Tibial nerve (tissue), 4 donors: ENCODE measurements at places on chromosomes 5 and 9. TPM values are rescaled to one million over a fixed set of nuclear protein-coding genes. Genes with fewer than 3 reads are reported as not detected.

DNA sequence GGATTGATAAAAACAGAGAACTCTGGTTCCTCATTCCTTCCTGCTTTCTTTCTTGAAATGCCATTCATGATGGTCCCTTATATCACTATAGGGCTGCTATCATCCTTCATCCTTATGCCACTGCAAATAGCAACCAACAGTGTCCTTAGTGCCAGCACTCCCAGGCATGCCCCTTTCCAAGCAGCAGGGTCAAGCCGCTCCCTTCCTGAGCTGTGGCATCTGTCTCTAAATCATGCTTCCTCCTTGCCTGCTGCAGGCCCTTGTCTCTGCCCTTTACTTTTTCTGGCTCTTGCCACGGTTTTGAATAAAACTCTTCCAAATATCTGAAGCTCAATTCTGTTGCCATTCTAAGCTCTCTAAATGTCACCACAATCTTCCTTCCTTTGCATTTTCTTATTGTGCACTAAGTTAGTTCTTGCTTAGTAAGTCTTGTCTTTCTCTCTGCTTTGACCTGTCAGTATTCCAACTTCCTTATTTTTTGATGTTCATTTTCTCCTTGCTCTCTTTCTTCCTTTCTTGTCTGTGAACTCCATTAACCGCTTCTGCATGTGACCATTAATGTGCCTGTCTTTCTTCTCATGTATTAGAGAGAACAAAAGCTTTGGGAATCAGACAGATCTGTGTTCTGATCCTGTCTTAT lies 19.9 kb downstream of the TLR4 start:
- no peak for DNase-seq

GRCh38 chr5:44356231-44356630 lies 33.0 kb downstream of the FGF10 start:
- DNase-seq: no peak

DNA sequence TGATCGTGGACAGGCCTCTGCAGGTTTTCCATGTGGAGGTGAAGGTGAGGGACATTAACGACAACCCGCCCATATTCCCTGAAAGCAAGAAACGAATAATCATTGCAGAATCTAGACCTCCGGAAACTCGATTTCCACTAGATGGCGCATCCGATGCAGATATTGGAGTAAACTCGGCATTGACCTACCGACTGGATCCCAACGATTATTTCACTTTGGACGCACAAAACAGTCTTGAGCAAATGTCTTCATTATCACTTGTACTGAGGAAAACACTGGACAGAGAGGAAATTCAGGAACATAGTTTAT lies 621 bp downstream of the PCDHA13 start:
- peak; percentile 32 for DNase-seq

DNA sequence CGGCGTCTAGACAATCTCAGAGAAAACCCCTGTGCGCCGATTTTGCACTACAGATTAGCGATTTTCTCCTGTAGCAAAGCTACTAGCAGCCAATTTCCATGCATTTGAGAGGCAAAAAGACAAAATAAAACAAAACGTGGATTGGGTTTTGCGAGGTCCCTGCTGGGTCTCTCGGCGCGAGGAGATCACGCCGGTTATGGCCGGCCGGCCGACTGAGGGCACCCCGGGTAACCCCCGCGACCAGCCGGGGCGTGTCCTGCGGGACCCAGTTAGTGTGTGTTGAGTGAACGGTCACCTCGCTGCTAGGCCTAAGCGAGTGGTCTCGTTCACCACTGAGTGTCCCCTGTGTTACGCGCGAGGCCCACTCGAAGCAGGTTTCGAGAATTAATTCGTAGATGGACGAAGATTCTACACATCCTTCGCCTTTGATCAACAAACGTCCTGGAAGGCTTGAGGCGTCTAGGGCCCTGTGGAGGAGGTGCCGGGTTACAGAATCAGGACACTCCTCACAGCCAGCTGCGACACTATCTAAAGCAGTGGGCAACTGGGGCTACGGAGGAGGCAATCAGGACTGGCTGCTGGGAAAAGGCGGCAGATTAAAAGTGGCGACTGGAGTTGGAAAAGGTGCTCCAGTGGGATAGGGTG lies 764 bp upstream of the VDAC1 start:
- DNase-seq: no peak

GRCh38 chr9:78938821-78939220 lies 632.9 kb upstream of the TLE4 start:
- DNase-seq: no peak

- no peak for DNase-seq
Observed at GRCh38 chr5:156414391-156414790, 87.4 kb downstream of the SGCD start.

- no peak for DNase-seq
Observed at GRCh38 chr5:171937351-171937750, 69.1 kb downstream of the FBXW11 start.

GRCh38 chr9:71302776-71303175 lies 181.4 kb upstream of the TRPM3 start:
- no peak for DNase-seq

LHX3 gene
- not detected for total RNA-seq

UAP1L1 gene
- 20.7 TPM for total RNA-seq

- DNase-seq: no peak
Observed at GRCh38 chr5:172455511-172456061, 1.3 kb upstream of the SH3PXD2B start.

TMC1 gene
- not detected for total RNA-seq

DNA sequence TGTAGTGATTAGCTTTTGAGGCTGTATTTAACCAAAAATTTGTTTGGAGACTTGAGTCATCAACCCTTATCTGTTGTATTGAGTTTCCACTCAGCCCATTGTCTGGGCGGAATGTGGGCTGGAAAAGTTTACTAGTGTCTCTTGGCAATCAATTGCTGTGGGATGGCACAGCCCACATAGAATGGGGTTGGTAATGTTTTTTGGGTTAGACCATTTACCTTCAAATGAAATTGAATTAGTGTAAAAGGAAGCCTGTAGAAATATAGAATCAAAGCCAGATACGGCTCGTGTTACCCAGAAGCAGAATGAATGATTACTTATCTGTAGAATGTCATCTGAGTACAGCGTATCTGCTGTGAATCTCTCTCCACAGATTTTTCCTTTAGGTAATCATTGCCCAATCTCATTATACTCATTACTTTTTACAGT lies 142.9 kb downstream of the AOPEP start:
- no peak for DNase-seq

KIF12 gene
- not detected for total RNA-seq

DNA sequence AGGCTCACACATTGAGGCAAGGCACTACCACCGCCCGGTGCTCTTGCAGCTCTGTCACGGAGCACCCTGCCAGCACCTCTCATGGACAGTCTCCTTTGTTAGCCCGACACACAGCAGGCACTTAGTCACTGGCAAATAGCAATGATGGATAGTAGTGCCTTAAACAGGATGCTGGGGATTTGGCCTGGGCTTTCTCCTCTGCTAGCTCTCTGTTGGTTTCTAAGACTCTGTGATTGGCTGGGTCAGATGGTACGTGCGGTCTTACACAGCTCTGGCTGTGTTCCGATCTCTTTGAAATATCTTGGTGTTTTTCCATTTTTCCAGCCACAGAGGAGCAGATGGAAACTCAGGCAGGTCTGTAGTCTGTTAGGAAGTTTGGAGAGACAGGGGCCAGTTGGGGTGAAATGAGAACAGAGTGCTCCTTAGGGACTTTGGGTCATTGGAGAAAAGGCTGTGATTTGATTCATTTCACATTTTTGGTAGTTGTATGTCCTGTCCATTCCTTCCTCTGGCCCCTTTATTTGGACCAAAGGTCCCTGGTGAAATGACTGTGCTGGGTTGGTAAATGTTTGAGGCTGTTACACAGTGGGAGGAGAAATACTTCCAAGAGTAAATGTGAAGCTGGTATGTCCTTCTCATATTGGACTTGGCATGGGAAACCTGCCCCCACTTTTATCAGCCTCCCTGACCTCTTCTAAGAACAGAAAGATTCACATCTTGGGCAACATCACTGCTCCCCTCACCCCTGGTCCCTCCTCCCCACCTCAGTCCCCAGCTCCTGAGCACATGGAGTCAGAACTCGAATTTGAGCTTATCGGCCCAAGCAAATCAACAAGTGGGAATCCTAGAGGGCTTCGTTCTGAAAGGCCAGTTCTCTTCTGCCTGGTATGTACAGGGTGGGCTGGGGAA lies 3.4 kb downstream of the SMIM3 start:
- peak; percentile 36 for DNase-seq

MELK gene
- total RNA-seq: 0.60 TPM

- DNase-seq: no peak
Observed at GRCh38 chr9:136117916-136118319, 757 bp downstream of the TMEM250 start.

GRCh38 chr5:169197343-169197742 lies 103.6 kb downstream of the SLIT3 start:
- DNase-seq: no peak

DNA sequence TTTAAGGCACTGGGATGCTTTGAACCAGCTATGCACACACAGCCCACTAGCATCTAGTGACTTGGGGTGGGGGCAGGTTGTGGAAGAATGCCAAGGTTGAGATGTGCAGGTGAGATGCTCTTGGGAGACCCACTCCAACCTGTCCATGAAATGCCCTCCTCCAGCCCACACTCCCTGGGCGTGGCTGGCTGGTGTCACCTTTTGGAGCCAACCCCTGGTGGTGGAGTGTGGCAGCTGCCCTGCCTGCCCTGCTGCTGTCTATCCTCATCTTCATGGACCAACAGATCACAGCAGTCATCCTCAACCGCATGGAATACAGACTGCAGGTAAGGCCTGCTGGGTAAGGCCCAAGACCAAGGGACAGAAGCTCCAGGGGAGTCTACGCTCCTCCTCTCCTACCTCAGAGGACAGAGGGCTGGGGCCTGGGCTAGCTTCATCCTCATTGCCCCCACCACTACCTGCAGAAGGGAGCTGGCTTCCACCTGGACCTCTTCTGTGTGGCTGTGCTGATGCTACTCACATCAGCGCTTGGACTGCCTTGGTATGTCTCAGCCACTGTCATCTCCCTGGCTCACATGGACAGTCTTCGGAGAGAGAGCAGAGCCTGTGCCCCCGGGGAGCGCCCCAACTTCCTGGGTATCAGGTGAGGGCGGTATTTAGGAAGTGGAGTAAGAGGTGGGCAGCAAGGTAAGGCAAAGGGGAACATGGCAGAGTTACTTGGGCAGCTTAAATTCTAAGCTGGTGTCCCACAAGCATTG lies 7.4 kb downstream of the SLC4A9 start:
- no peak for DNase-seq

- no peak for DNase-seq
Observed at GRCh38 chr9:37033682-37034304, at the start of gene PAX5. Gene PAX5, minus strand, starts transcription at chr9:37034268. Its CDS starts 237 bp downstream, at chr9:37034031.

DNA sequence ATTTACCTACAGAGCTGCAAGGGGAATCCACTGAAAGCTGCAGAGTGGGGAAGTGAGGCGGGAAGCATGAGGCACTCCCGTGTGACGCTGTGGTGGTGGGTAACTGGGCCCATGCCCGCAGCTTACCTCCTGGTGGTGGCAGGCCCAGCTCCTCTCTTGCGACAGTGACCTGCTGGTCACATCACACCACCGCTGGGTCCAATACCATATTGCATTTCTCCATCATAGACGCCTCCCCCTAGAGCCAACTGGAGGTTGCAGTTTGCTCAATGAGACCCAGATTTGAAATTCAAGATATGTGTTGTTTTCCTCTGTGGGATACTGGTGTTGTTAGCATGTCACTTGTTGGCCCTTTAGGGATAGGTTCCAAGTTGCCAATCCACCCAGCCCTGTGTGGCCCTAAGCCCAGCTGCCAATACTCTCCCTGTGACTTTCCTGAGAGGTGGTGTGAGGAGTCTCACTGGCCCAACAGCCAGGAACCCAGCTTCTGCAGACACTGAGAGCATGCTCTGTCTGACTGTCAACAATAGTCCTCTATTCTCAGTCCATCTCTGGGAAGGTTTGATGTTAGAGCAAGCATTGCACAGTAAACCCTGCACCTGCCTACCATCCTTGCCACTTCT lies 428.3 kb downstream of the GADD45G start:
- no peak for DNase-seq

- peak; percentile 21 for DNase-seq
Observed at GRCh38 chr5:169637085-169637548, at the start of gene DOCK2. Gene DOCK2, plus strand, starts transcription at chr5:169637275. Its CDS starts 52 bp downstream, at chr5:169637327.

- DNase-seq: no peak
Observed at GRCh38 chr5:112023766-112024165, 266.8 kb upstream of the NREP start.

GRCh38 chr9:136791516-136792276 lies 552 bp downstream of the TMEM141 start:
- peak; percentile 42 for DNase-seq

DNA sequence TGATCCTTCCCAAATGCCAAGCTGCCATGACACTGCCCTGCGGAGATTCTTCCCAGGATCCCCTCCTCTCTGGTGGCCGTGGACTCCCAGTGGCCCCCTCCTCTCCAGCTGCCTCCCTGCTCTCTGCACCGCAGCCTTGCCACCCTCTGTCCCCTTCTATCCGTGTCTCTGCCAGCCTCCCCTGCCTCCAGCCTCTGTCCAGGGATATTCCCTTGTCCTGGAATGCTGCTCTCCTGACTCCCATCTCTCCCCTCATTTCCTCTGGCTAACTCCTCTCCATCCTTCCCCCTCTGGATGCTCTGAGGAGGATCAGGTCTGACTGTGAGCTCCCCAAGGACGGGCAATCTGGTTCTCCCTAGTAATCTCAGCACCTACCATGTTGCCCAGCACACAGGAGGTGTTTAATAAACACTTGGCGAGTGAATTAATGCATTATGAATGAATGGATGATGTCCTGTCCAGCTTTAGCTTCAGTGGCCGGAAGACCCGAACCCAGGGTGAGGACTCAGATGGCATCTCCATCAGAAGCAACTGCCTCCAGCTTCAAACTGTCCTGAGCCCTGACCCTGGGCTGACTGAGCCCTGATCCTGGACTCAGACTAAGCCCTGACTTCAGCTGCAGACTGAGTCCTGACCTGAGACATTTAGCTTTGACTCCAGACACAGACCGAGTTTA lies 7.5 kb upstream of the CRB2 start:
- DNase-seq: no peak

TIMD4 gene
- total RNA-seq: not detected

NR6A1 gene
- 3.3 TPM for total RNA-seq

DNA sequence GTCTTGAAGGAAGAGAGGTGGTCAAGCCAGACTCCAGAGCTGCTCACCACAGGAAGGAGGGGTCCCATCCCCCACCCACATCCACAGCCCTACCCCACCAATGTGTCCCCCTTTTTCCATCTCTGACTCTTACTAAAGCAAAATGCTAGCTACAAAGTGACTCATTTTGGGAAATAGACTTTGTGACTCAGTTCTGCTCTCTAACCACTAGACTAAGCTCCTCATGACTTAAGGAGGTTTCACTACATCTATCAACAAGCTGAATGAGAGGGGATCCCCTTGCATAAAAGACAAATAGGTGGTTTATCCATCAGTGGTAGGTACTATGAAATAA lies 35.1 kb upstream of the ADRB2 start:
- no peak for DNase-seq

GRCh38 chr5:543755-544674 lies 19.8 kb upstream of the SLC9A3 start:
- DNase-seq: peak; percentile 27

ARHGEF37 gene
- 53.0 TPM for total RNA-seq

DOK3 gene
- 7.8 TPM for total RNA-seq

- no peak for DNase-seq
Observed at GRCh38 chr9:86285261-86285660, 2.9 kb upstream of the ISCA1 start.

- DNase-seq: no peak
Observed at GRCh38 chr5:21623831-21624230, 1229.3 kb downstream of the CDH12 start.

- peak; percentile 33 for DNase-seq
Observed at GRCh38 chr5:80754900-80755299, 100.1 kb upstream of the DHFR start.

- no peak for DNase-seq
Observed at GRCh38 chr5:80799041-80799440, 144.3 kb upstream of the DHFR start.
